ENCODE measurements at places on chromosomes 5 and 9.

- no peak for DNase-seq
Observed at GRCh38 chr5:105218018-105218417, 1655.4 kb upstream of the NUDT12 start.

GRCh38 chr5:57804505-57804904 lies 321.9 kb upstream of the ACTBL2 start:
- DNase-seq, result no peak

DNA sequence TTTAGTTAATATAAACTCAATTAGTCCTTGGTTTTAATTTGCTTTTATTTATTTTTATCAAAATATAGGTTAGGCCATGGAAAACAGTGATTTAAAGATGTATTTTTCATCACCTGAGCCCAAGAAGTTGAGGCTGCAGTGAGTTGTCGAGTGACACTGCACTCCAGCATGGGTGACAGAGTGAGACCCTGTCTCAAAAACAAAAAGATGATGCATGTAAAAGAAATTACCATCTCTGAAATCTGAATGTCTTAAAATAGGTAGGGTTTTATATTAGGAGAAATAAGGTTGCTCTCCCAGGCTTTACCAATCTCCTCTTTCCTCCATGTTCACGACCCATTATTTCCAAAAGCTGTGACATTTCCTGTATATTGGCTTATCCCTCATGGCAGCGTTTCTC lies 162.3 kb upstream of the DAP start:
- DNase-seq, result no peak

GRCh38 chr5:54719384-54720283 lies 202.1 kb downstream of the SNX18 start:
- DNase-seq, result peak; percentile 61

- DNase-seq, result peak; percentile 52
Observed at GRCh38 chr5:61658592-61659008, 326.5 kb downstream of the ZSWIM6 start.

- no peak for DNase-seq
Observed at GRCh38 chr5:84437673-84438315, 53.1 kb upstream of the EDIL3 start.

DNA sequence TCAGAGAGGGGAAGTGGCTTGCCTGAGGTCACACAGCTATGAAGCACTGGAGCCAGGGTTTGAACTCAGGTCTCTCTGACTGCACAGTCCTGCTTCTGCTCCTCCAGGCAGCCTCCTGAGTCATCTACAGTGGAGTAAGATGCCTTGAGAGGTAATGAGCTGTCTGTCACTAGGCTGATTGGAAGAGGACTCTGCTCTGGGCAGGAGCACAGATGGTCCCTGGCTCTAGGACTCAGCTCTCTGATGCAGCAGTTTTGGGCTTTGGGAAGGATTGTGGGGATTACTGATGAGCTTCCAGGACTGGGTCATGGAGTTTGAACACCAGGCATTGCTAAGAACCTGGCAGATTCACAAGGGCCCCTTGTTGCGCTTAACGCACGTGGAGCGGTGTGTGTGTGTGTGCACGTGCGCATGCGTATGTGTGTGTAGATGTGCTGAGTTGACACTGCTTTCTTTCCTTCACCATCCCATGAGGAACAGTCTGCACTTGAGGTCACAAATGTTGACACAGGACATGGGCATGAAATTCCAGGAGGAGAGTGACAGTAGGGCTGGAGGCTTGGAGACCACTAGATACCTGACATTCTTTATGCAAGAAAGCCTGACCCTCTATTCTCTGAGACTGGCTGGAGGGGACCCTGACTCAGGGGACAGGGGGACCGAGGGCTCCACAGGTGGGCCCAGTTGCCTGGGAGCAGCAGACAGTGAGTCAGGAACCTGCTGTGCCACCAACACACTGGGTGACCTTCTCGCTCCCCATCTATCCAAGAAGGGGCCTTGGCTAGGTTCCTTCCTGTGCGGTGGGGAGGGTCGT lies 170.5 kb downstream of the RGS3 start:
- no peak for DNase-seq

DNA sequence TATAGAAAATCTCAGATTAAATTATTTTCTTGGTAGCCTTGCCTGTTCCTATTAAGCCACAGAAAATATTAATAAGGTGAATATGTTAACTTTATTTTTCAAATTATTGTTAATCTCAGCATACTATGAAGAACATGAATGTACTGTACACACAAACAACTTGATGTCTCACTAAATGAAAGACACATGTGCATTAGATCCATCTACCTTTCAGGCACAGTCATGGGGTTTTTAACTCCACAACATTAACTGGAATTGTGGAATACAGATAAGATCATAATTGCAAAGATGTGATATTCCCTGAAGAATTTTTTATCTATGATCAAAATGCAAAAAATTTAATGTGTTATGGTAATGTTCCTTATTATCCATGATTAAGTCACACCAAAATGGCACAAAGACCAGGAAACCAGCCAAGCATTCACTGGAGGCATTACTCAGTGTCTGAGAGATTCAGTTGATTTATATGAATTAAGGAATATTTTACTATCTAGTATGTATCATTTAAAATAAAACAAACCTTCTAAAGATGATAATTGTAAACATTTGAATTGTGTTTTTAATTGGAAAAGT lies 150.0 kb upstream of the VCAN start:
- DNase-seq, result no peak

- DNase-seq, result no peak
Observed at GRCh38 chr9:136974817-136975535, 2.3 kb upstream of the PTGDS start.

GRCh38 chr9:126723807-126724172 lies 81.0 kb upstream of the ZBTB43 start:
- DNase-seq, result no peak

DNA sequence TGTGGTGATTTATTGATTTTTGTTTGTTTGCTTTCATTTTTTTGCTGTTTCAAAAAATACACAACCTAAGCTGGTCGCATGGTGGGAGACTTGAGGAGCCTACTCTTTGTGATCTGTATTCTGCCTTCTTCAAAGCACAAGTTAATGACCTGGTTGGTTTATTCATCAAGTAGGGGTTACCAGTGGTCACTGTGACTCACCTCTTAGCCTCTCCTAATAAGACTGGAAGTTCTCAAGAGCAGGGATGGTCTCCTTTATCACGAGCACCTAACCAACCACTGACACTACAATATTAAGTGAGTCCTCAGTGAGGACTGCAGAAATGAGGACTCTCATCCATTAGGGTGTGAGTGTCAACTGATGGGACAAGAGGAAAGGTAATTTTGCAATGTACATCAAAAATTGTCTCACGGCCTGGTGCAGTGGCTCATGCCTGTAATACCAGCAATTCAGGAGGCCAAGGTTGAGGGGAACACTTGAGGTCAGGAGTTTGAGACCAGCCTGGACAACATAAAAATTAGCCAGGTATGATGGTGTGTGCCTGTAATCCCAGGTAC lies 13.6 kb upstream of the MTMR12 start:
- DNase-seq, result no peak

- no peak for DNase-seq
Observed at GRCh38 chr9:115799734-115800133, 353.9 kb upstream of the PAPPA start.

GRCh38 chr5:110362261-110362660 lies 364.2 kb downstream of the TMEM232 start:
- no peak for DNase-seq

DNA sequence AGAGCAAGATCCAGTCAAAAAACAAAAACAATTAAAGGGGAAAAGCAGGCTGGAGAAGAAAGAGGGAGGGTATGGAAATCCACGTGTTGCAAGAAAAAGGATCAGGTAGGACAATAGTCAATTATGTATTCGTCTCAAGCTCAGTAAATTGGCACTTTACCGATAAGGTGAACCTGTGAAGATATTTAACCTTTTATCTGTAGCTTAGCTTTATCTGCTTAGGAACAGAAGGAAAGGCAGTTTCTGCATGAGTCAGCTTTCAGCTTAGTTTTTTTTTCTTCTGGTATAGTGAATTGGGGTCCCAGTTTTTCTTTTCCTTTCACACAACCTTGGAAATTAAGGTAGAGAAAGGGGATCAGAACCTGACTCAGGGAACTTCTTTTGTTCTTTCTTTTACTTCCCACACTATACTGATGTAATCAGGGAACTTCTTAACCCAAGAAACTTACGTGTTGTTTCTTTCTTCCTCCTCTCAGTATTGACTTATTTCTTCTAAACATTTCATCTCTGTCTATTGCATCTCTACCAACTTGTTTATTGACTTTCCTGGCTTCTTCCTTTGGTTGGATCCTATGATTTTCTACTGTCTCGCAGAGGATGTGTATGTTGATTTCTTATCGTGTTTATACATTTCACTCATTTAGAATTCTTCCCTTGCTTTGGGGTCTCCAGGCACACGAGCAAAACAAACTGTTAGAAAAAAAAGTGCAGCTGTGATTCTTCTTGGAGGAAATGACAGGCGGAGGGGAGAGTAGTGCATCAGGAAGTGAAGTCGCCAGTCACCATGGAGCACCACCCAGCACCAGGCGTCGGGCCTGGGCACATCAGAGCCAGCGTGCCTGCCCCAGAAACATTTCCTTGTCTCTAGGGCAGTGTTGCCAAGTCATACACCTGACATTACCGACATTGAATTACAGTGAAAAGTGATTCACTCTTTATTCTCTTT lies 123.0 kb upstream of the LHFPL2 start:
- DNase-seq, result no peak

GRCh38 chr5:14850419-14851049 lies 21.0 kb downstream of the ANKH start:
- no peak for DNase-seq

GRCh38 chr5:76766746-76767145 lies 50.8 kb downstream of the F2R start:
- no peak for DNase-seq

DNA sequence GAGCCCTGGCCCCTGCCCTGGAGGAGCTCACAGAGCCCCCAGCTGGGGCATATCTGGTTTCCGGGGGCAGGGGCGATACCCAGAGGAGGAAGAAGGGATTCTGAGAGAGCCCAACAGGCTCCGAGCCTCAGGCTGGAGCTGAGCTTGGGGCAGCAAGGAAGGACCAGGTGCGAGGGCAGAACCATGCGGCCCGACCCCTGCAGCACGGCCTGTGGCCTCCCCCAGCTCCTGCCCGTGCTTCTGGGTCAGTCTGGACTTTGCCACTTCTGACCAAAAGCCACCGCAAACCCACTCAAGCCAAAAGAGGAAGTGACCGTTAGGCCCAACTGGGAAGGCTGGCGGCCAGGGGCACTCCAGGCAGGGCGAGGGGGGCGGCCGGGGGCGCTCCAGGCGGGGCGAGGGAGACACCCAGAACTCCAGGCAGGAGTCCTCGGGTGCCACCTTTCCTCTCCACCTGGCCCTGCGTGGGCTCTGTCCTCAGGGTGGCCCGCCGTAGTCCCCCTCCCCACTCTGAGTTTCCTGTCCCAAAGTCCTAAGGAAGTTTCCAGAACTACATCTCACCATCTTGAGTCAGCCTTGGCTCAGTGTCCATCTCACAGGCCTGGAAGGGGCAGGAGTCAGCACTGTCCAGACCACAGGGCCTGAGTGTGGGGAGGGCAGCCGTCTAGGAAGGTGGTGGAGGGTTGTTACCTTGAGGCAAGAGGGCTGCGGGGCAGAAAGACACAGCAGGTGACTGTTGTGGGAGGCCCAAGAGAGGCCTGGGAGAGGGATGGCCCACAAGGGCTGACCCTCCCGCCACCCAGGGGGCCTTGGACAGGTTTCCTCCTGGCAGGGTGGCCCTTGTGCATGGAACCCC lies 946 bp upstream of the LTC4S start:
- DNase-seq, result no peak

DNA sequence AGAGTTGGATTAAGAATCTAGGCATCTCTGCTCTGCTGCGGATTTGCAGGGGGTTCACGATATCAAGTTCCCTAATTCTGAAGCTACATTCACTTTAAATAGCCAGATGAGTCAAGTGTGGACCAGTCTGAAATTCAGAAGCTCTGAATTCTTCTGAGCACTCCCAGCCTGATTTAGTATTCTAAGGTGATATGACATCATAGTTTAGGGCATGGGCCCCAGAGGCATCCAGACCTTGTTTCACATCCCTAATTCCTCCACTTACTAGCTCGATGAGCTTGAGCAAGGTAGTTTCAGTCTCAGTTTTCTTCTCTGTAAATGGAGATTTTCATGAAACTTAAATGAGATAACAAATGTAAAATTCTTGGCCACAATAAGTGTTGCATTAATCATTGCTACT lies 65.2 kb downstream of the TMEM167A start:
- DNase-seq, result no peak

- no peak for DNase-seq
Observed at GRCh38 chr5:68067291-68067690, 148.3 kb upstream of the PIK3R1 start.

DNA sequence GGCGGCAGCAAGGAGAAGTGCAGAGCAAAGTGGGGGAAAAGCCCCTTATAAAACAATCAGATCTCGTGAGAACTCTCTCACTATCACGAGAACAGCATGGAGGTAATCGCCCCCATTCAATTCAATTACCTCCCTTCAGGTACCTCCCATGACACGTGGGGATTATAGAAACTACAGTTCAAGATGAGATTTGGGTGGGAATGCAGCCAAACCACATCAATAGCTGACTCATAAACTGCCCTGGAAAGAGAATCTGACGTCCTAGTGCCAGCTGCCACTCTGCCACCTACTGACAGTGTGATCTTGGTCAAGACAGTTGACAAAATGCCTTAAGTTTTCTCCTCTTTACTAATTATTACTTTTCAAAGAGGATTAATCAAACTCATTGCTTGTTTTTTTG lies 128.3 kb downstream of the GPBP1 start:
- no peak for DNase-seq

DNA sequence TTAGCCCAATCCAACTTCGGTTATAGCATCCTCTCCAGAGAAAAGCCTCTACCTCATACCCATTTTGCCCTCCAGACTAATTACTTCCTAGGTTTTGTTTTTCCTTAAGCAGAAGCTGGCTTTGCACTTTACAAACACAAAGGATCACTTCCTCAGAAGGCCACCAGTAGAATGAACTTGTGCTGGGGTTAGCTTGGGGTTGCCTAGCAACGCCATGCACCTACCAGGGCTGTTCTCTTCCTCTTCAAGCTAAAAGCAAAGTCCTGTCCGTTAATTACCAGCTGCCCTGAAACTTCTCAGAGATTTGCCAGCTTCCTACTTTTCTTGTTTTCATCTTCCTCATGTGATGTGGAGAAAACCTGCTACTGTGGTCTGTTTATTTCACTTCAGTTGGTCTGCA lies 132.0 kb upstream of the WWC1 start:
- no peak for DNase-seq

- DNase-seq, result no peak
Observed at GRCh38 chr9:36793277-36793676, 220.6 kb downstream of the MELK start.

GRCh38 chr9:99269416-99269815 lies 47.3 kb downstream of the SEC61B start:
- no peak for DNase-seq

GRCh38 chr5:92567831-92568450 lies 1013.1 kb downstream of the NR2F1-AS1 start:
- no peak for DNase-seq

DNA sequence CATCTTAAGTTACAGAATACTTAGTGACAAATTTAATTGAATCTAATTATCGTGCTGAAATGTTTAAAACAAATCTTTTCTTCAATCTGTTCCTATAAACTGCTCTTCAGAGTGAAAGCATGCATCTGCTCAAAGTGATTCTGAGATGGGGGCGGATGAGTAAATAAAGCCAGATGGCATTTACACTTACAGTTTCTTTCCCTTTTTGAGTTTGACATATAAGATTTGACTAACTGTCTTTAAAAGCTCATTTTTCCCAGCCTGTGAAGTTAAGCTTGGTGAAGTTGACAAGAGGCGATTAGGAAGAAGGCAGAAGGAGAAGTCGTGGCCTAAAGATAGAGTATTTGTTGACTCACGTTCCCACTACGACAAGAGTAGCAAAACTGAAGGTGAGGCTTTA lies 137.4 kb downstream of the LPAR1 start:
- DNase-seq, result no peak
